ENCODE measurements at places on chromosomes 3 and 15.

DNA sequence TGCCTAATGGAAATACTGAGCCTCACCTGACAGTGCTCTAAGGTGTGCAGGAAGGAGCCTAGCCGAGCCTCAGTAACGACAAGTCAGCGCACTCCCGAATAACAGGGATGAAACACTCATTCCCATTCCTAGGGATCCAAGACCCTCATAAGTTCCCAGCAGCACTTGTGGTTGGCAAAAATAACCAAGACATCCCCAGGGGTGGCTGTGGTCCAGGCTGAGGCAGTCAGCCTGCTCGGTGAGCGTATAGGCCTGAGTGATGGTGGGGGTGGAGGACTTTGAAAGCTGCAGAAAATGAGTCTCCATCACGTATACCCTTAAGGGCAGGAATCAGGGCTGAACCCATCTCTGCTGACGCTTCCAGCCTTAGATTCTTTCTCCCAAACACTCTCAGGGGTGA, 120.1 kb downstream of the SMAD6 start:
- DNase-seq, result no peak

DNA sequence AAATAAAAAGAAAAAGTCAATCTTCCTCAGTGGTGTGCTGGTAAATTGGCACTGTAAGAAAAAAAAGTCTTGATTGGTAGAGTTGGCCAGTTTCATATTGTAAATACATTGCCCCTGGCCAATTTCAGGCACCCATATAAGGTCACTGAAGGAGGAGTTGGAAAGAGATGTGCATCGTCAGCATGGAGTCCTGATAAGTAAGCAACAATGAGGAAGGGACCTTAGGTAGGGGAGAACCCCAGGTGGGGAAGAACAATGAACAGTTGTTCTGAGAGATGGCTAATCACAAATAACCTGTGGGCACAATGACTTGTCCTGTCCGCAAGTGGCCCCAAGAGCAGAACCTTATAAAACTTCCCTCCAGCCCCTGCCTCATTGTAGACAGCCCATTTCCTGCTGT, 8.6 kb upstream of the CYP8B1 start:
- no peak for DNase-seq

GRCh38 chr3:180294282-180295027, 257.7 kb upstream of the PEX5L start:
- no peak for DNase-seq

GRCh38 chr15:26261966-26262365, 398.8 kb upstream of the ATP10A start:
- DNase-seq, result no peak

- no peak for DNase-seq
Measured at GRCh38 chr15:66232267-66232625, 21.3 kb downstream of the MEGF11 start.

DNA sequence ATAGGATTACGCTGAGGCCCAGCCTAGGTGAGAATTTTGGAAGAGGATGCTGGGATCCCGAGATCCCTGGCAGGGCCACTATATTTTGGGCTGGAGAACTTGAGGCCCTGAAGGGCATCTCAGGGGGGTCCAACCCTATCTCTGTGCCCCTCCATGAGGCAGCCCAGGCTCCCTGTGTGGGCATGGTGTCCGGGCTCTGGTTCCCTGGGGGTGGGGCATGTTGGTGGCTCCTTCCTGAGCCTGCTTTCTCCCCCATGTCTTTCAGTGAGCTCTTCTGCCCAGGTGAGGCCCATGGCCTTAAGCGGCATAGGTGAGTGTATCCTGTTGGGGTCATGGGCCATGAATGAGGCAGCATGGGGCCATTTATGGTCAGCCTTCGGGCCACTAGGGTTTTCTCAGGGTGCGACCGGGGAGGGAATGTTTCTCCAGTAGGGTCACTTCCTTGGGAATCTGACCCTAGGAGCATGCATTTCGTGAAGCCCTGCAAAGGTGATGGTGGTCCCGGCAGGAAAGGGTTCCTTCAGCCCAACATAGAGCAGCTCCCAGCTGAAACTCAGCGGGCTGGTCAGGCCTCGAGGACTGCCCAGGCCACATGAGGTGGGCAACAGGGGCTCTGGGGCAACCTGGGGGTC, 191.3 kb downstream of the UBE3A start:
- no peak for DNase-seq

GRCh38 chr3:170057550-170057949, 19.8 kb downstream of the GPR160 start:
- no peak for DNase-seq

GRCh38 chr15:27535445-27536129, 563.5 kb downstream of the OCA2 start:
- DNase-seq, result no peak

- DNase-seq, result no peak
Measured at GRCh38 chr3:99532246-99532645, 106.1 kb upstream of the COL8A1 start.

DNA sequence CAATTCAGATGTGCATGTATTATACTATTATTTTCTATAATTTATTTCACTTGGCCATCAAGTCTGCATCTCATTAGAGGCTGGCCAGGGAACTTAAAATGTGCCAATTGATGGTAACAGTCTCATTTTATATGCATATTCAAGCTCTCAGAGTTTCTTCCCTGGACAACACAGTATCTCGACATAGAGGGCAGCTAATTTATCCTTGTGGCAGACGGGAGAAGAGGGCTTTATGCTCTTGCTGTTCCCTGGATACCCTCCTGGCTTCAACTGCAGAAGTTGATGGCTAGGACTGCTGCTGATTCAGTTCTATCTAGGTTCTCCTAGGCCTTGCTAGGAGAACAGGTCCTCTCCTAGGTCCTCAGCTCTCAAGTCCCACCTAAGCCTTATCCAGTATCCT, 99.1 kb upstream of the NPHP3 start:
- DNase-seq, result no peak

DNA sequence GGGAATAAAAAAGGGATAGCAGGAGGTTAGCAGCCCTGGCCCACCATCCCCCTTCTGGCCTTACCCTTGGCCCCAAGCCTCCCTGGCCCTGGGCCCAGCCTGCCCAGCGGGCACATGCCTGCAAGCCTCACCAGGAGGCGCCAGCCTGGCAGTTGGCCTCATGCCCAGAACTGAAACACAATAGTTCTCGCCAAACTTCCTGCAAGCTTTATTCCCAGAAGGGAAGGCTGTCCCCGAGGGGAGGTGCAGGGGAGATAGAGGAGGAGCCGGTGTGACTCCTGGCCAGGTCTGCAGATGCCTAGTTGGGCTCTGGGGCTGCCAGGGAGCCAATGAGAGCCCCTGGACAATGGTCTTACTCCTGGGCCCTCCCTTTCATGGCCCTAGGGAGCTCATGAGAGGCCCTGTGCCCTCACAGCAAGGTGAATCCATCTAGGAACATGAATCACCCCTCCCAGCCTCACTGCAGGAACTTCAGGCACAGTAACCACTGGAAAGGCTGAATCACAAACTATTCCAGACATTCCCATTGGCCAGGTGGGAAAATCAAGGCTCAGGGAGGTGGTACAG, 4.0 kb downstream of the CCDC33 start:
- DNase-seq, result no peak

- no peak for DNase-seq
Measured at GRCh38 chr15:81071120-81071519, 63.0 kb upstream of the CFAP161 start.

GRCh38 chr3:131795390-131796090, 239.3 kb downstream of the CPNE4 start:
- no peak for DNase-seq

DNA sequence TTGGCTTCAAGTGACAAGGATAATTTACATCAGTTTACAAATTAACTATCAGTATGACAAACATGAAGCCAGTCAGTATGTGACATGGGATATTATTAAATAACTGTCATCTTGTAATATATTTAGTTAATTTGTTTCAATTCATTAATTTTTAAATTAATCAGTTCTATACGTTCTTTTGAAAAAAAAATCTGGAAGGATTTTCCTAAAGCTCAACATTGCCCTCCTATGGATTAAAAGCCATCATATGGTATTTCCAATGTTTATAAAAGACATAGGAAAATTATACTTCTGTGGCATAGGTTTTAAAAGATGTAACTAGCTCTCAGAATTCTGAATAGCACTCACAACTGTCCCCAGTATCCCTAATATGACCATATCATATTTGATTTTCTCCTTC, 134.4 kb downstream of the PLOD2 start:
- no peak for DNase-seq

DNA sequence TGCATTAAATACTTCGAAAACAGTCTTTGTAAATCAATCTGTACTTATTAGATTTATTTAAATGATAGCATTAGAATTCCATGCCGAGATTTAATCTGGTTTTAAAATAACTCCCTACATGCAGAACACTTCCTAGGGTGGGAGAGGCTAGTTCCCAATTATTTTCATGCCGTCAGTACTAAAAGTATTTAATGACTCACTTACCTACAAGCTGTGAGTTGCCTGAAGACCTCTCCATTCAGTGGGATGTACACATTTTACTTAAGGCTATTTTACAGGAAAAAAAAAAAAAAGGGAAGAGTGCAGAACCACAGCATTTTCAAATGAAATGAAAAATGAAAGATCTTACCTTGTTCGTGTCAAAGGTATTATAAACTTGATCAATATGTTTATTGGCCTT, 469 bp downstream of the GUCA1C start:
- no peak for DNase-seq

- DNase-seq, result no peak
Measured at GRCh38 chr15:37616215-37616614, 318.2 kb upstream of the TMCO5A start.

GRCh38 chr3:151316267-151316991, at the start of gene GPR87:
Gene GPR87 (minus strand): TSS chr3:151316820. CDS start chr3:151300100, 16,720 bp downstream.
- no peak for DNase-seq

- DNase-seq, result no peak
Measured at GRCh38 chr3:143831208-143831607, 17.1 kb downstream of the SLC9A9 start.
